Fibroblast of lung (primary cell): ENCODE measurements at places on chromosomes 11 and 22. TPM values are rescaled to one million over a fixed set of nuclear protein-coding genes. Genes with fewer than 3 reads are reported as not detected.

- no peak overlapping the region for H3K27ac ChIP-seq
- no peaks in the 10 kb centered on the region for H3K36me3 ChIP-seq
- H3K4me3 ChIP-seq: no peak overlapping the region
- DNase-seq: peak; percentile 76
- no peaks in the 10 kb centered on the region for H3K27me3 ChIP-seq
Measured at GRCh38 chr11:19727246-19727645, 14.6 kb downstream of the NAV2 start.

The LRRC10B gene
- under 0.01 and 0.17 TPM in 2 replicates for total RNA-seq

DNA sequence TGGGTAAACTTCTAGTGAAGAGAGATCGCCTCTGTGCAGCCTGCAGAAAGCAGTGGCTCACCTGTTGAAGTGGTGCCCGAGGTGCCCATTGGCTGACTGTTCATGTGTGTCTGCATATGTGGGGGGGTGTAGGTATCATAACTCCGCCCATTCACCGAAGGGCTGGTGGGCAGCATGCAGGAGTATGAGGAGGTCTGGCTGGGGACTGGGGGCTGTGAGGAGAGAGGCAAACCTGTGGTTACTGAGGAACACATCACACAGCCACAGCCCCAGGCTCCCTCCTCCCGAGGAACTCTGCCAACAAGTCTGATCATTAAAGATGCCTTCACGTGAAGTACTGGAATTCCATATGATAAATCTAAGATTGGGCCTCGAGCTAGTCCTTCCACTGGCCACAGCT is 20.5 kb downstream of the PAX6 start:
- no peaks in the 10 kb centered on the region for H3K36me3 ChIP-seq
- H3K27ac ChIP-seq: no peak overlapping the region
- no peak overlapping the region for H3K4me3 ChIP-seq
- H3K27me3 ChIP-seq: peaks cover 3% of the 10 kb centered on the region
- no peak for DNase-seq
- no peaks in the 10 kb centered on the region for H3K4me1 ChIP-seq

DNA sequence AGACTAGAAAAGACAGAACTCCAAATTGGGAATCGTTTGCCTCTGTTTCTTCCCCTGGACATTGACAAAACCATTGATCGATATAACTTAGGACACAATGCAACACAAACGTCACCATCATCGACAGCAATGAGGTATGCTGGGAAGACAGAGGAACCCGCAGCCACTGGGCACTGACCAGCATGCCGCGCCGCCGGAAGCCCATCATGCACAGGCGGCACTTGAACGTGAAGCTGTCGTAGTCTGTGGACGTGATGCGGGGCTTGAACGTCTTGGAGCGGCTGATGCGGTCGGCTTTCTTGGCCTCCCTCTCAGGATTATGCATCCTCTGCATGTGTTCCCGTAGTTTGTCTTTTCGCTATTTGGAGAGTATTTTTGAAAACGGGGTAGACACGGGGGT is 23.0 kb upstream of the NFRKB start:
- H3K27me3 ChIP-seq: no peaks in the 10 kb centered on the region
- H3K36me3 ChIP-seq: peaks cover 6% of the 10 kb centered on the region
- no peak for DNase-seq

- H3K4me3 ChIP-seq: peak within 1 kb of the TSS; percentile 28
- peaks cover 41% of the 10 kb centered on the region for H3K27me3 ChIP-seq
- no peak for DNase-seq
- no peaks in the 10 kb centered on the region for H3K4me1 ChIP-seq
- H3K27ac ChIP-seq: no peak within 1 kb of the TSS
- H3K36me3 ChIP-seq: no peaks in the 10 kb centered on the region
Measured at GRCh38 chr11:47593934-47594855, at the start of gene C1QTNF4. Gene C1QTNF4 (minus strand): TSS chr11:47594411. CDS start chr11:47590810, 3,601 bp downstream.

DNA sequence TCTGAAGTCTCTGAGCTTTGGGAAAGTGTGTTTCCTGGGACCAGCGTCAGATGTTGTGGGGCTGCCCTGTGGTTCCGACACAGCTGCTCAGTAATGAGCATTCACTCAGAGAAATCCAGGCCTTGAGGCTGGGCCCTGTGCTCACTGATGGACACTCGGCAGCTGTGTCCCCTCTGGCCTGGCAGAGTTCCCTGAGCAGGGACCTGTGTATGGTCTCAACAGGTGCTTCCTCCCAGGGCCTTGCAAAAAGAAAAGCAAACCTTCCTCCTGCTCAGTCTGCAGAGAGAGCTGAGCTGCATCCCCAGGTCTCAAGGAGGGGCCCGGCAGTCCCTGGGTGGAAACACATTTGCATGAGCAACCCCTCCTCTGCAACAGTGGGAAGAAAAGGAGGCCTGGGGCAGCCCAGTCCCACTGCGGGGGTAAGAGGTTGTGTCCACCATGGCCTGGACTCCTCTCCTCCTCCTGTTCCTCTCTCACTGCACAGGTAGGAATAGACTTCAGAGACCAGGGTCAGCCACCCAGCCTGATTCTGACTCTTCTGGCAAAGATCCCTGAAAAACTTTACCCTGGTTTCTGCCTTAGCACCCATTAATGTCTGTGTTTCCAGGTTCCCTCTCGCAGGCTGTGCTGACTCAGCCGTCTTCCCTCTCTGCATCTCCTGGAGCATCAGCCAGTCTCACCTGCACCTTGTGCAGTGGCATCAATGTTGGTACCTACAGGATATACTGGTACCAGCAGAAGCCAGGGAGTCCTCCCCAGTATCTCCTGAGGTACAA is 131.2 kb downstream of the VPREB1 start:
- H3K27ac ChIP-seq: no peak overlapping the region
- H3K36me3 ChIP-seq: no peaks in the 10 kb centered on the region
- H3K4me1 ChIP-seq: no peaks in the 10 kb centered on the region
- no peak overlapping the region for H3K4me3 ChIP-seq

- no peaks in the 10 kb centered on the region for H3K27me3 ChIP-seq
- no peak for DNase-seq
- H3K27ac ChIP-seq: no peak overlapping the region
- no peaks in the 10 kb centered on the region for H3K4me1 ChIP-seq
- no peak overlapping the region for H3K4me3 ChIP-seq
- no peaks in the 10 kb centered on the region for H3K36me3 ChIP-seq
Measured at GRCh38 chr11:15858881-15859280, 497.5 kb downstream of the SOX6 start.

DNA sequence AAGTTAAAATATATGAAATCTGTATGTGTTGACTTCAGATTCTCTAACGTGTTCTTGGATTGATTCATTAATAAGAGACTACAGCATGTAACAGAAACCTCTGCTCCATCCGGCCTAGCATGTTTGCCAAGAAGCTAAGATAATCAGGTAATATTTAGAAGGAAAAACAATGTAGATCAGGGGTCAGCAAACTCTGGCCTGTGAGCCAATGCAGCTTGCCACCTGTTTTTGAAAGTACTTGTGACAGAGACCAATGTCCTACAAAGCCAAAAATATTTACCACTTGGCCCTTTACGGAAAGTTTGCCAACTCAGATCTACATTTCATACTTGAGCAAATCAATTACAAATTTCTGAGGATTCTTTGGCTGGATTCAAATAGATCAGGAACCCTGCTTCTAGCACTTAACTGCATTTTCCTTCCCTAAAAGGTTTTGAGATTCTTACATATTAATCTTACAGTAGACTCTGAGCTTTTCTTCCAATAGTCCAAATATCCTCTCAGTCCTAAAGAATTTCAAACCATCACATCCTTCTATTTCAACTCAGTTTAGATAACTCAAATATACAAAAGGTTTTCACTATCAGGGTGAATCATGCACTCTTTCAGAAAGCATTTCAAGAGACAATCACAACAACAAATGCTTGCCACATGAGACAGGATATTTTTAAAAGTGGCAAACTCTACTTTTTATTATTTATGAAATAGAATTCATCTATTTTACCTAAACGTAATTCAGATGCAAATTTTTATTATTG is 29.5 kb downstream of the APOL5 start:
- no peaks in the 10 kb centered on the region for H3K27me3 ChIP-seq
- H3K4me3 ChIP-seq: no peak overlapping the region
- peak; percentile 15 for DNase-seq
- no peak overlapping the region for H3K27ac ChIP-seq
- peaks cover 20% of the 10 kb centered on the region for H3K4me1 ChIP-seq

DNA sequence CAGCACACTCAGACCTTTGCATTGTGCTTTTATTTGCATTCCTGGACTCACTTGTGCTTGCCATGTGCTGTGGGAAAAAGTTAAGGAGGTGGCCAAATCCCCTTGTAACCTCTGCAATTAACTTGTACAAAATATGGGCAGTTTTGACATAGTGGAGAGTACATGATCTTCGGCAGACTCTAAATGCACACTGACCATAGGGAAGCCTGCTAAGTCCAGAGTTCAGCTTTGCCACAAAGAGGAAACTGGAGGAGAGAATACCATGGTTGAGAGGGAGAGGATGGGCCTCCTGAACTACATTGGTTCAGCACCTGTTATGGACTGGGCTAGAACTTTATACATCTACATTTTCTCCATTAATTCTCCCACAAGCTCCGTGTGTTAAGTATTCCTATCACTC is 37.6 kb upstream of the CEP295 start:
- H3K36me3 ChIP-seq: no peaks in the 10 kb centered on the region
- no peak overlapping the region for H3K27ac ChIP-seq
- H3K4me1 ChIP-seq: no peaks in the 10 kb centered on the region
- peaks cover 3% of the 10 kb centered on the region for H3K27me3 ChIP-seq
- H3K4me3 ChIP-seq: no peak overlapping the region
- DNase-seq: no peak
